GM13977 (cell line): ENCODE measurements at places on chromosomes 12 and 14.

- DNase-seq: peak; percentile 40
Observed at GRCh38 chr12:110741341-110742095, 1.2 kb downstream of the PPP1CC start.

GRCh38 chr12:52207895-52208294, 16.1 kb upstream of the KRT80 start:
- no peak for DNase-seq

GRCh38 chr14:96091941-96092411, 52.8 kb downstream of the C14orf132 start:
- no peak for DNase-seq

GRCh38 chr12:6322969-6323339, 12.5 kb downstream of the PLEKHG6 start:
- DNase-seq: no peak

GRCh38 chr12:13452955-13453570, 256.5 kb downstream of the EMP1 start:
- DNase-seq: no peak

DNA sequence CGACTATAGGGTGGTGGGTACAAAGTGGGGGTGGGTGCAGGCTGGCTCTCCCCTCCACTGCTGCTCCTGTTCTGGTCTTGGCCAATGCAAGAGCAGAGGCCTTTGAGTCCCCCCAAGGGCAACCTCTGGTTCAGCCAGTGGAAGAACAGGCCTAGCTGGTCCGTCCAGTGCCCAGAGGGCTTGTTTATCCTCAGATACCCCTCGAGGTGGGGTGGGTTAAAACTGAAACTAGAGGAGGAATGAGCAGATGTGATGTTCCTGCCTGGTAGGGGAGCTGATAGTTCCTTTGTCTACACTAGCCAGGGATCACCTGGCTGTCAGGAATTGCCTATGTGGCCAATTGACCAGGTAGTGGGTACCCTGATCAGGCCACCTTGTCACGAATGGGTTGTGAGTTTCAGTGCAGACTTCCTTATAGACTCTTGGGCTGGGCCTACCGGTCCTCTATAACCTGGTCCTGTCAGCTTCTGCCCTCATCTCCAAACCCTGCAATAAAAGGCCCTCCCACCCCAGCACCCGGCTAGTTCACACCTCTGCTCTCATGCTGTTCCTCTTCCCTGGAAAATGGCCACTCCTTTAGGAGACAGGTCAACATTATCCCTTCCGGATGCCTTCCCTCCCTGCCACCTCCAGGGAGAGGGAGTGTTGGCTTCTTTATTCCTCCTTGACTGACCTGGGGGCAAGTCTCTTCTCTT, 10.7 kb upstream of the HSP90AA1 start:
- DNase-seq: no peak

DNA sequence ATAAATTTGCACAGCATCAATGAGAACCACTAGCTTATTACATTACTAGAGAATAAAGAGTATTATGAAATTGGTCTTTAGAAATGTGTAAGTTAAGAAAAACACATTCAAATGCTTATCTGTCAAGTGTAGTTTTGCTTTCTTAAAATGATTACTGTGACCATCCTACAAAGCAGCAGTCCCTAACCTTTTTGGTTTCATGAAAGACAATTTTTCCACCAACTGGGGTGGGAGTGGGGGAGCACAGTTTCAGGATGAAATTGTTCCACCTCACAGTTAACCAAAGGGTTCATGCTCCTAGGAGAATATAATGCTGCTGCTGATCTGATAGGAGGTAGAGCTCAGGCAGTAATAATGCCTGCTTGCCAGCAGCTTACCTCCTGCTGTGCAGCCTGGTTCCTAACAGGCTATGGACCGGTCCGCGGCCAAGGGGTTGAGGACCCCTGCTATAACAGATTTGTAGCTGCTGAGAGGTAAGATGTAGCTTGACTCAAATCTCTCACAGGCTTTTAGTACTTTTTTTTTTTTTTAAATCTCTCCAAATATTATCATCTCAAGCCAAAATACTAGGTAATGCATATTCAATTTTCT, 45.4 kb downstream of the PPP4R3A start:
- DNase-seq: no peak

GRCh38 chr14:50920482-50921230, 23.6 kb downstream of the PYGL start:
- DNase-seq: no peak

GRCh38 chr12:3744229-3744901, 8.5 kb downstream of the CRACR2A start:
- DNase-seq: no peak

GRCh38 chr12:58502841-58503240, 417.5 kb downstream of the LRIG3 start:
- no peak for DNase-seq

- DNase-seq: no peak
Observed at GRCh38 chr12:100534625-100535227, 38.8 kb upstream of the GAS2L3 start.

DNA sequence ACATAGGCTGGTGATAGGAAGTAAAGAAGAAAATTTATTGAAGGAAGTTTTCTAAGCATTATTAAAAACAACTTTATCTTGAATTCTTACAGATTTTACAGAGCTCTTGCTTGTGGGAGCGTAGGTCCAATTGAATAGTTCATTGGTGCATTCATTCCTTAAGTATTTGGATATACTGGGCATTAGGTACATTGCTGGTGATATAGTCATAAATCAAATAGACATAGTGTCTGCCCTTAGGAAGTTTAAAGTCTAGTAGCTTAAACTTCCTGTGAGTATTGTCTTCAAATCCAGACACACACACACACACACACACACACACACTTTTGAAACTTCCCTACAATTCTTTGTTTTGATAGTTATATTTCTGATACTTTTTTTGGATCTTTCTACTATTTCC, 226.7 kb downstream of the FUT8 start:
- no peak for DNase-seq
